Activated naive CD4-positive, alpha-beta T cell (primary cell): ENCODE measurements at places on chromosomes 2 and 18.

- no peak for DNase-seq
These were observed 114.7 kb downstream of the SH3RF3 start for GRCh38 chr2:109243526-109244303.

- no peak for DNase-seq
These were observed 13.7 kb downstream of the GPR17 start for GRCh38 chr2:127659408-127660290.

- DNase-seq = no peak
These were observed 59.7 kb downstream of the CPS1 start for GRCh38 chr2:210616074-210616473.

- no peak for DNase-seq
These were observed 4.5 kb upstream of the OSR1 start for GRCh38 chr2:19362755-19363473.

- DNase-seq = no peak
These were observed 158.5 kb downstream of the TPO start for GRCh38 chr2:1571477-1572417.

DNA sequence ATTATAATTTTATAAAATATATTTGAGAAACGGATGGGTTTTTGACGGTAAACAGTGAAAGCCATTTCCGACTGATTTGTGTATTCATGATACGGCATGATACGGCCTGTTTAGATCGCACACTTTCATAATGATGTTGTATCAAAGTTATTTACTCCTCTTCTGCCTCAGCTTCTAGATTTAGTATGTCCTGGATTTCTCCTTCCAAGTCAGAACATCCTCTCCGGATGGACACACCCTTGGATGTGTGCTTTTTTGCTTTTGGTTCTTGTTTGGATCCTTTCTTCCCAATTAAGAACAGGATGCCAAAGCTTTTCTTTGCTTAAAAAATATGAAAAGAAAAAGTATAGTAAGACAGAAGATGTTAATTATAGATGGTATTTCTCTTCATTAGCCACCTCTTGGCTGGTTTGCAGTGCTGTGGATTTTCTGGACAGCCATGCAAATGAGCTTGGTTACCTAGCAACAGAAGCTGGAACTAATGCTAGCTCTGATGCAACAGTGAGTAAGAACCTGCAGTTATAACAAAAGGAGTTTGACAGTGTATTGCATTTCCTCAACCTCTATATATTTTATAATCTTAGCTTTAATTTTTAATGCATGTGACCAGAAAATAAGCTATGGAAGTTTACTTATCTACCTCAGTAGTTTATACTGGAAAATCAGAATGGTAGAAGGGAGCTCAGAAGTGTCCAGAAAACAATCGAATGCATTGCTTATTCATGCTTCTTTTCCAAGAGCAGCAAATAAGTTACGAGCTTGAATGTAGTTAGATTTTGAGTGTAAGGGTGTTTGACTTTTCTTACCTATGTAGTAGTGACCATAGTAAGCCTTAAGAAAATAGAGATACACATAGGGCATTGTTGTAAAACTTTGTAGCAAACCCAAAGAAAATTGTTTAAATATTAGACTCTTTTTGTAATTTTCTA lies 27.9 kb downstream of the RMND5A start:
- no peak for DNase-seq

- no peak for DNase-seq
These were observed 408.2 kb downstream of the ZNF804A start for GRCh38 chr2:185006481-185006880.

- no peak for DNase-seq
These were observed 120.7 kb upstream of the CTAGE1 start for GRCh38 chr18:22538426-22538825.
